ENCODE measurements at places on chromosomes 5 and 9.
A peak's percentile ranks its signal among the peaks of the same experiment; 100 is the strongest.

- DNase-seq = peak; percentile 18
These were observed 88.4 kb downstream of the PTCD2 start for GRCh38 chr5:72408603-72409002.

DNA sequence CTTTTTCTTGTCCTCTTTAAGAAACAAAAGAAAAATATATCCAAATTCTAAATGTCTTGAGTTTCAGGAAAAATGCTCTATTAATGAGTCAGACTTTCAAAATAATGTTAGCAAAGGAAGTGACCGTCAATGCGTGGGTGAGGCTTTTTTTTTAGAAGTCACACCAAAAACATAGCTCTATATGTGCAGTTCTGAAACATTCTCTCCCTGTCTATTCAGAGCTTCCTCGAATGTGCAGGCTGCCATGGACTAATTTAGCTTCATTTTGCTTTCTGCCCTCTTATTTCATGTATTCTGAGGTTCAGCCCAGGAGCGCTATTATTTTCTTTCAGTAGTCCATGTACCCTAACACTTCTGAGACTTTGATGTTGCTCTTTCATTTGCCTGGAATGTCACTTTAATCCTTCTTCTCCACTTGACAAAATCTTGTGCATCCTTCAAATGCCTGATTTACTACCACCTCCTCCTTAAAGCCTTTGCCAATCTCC, 72.5 kb upstream of the RASA1 start:
- no peak for DNase-seq

DNA sequence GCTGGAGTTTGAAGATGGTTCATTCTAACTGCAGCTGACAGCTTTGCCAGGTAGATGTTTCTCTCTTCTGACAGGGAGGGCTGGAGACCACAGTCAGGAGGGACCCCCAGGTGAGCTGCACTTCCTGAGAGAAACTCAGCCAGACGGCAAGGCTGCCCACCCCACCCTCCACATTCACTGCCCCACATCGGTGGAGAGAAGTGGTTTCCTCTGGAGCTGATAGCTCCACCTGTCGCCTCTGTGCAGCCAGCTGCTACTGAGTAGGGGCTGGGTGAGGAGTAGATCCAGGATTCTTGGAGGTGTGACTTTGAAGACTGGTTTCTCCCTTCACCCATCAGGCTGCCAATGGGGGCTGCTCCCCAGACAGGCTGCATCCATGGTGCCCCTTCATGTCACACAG, 175.0 kb downstream of the CARTPT start:
- no peak for DNase-seq

DNA sequence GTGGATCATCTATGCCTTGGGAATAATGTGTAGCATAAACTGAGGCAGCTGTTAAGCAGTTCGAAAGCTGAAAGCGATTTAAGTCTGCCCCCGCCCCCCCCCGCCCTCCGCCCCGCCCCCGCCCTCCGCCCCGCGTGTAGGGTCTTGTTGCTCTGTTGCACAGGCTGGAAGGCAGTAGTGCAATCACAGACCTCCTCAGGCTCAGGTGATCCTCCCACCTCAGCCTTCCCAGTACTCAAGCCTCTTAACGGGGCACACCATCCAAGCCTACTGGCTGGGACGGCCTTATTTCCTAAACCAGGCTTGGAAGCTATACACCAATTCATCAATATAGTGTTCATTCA, 945 bp downstream of the ANKDD1B start:
- no peak for DNase-seq

DNA sequence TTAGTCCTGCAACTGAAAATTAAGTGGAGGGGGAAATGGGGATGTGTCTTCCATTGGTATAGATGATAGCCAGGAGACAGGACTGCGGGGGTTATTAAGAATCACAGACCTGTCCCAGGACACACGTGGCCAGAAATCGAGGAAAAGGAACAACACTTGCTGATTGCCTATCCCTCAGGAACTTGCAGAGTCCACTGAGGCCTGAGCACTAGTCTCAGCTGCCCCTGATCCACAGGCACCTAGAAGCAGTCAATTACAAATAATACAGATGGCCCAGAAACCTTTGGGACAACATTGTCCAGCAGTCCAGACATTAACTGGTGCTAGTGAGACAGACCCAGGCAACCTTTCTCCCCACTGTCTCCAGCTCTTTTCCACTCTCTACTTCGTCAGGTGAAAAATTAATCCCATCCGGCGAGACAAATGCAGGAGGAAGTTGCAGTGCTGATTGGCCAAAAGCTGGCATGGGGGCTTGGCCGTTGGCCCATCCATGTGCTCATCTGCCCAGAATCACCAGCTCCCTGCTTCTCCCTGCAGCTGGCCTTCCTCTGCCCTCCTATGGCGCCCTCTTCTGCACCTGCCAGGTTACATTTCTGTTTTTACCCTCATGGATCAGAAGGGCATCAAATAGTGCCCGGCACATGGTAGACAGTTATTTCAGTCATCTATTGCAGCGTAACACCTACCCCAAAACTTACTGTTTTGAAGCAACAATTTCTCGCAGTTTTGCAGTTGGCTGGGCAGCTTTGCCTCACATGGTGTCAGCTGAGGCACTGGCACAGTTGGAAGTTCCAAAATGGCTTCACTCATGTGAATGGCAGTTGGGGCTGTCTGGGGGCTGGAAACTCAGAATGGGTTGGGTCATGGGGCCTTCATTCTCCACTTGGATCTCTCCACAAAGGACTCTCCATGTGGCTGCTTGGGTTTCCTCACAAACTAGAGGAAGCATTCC, 3.6 kb upstream of the B4GALT1 start:
- DNase-seq = no peak

DNA sequence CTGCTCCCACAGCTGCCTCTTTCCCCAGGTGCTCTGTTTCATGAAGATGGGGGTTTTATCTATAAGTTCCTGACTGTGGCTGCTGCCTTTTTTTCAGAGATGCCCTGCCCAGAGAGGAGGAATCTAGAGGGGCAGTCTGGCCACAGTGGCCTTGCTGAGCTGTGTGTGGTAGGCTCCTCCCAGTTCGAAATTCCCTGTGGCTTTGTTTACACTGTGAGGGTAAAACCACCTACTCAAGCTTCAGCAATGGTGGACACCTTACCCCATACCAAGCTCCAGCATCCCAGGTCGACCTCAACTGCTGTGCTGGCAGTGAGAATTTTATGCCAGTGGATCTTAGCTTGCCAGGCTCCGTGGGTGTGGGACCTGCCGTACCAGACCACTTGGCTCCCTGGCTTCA, 250.0 kb downstream of the FER start:
- DNase-seq = no peak

- no peak for DNase-seq
These were observed 45.4 kb downstream of the SPATA31C2 start for GRCh38 chr9:88092797-88093331.

DNA sequence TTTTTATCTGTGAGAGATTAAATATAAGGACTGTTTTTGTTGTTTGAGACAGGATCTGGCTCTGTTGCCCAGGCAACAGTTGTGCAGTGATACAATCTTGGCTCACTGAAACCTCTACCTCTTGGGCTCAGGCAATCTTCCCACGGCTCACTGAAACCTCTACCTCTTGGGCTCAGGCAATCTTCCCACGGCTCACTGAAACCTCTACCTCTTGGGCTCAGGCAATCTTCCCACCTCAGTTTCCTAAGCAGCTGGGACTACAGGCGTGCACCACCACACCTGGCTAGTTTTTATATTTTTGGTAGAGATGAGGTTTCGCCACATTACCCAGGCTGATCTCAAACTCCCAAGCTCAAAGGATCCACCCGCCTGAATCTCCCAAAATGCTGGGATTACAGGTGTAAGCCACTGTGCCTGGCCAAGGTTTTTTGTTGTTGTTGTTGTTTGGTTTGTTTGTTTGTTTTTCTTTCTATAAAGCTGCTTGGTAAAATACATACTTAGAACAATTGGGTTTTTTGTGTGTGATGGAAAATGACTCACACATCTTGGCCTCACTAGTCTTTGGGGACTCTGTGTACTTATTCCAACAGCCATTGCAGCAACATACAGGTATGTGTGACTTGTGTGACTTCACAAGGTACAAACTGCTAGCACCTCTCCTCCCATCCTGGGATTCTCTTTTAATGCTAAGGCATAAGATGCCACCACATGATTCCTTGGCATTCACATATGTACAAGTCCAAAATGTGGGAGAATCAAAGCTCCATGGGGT, 36.5 kb upstream of the RASA1 start:
- DNase-seq = no peak

DNA sequence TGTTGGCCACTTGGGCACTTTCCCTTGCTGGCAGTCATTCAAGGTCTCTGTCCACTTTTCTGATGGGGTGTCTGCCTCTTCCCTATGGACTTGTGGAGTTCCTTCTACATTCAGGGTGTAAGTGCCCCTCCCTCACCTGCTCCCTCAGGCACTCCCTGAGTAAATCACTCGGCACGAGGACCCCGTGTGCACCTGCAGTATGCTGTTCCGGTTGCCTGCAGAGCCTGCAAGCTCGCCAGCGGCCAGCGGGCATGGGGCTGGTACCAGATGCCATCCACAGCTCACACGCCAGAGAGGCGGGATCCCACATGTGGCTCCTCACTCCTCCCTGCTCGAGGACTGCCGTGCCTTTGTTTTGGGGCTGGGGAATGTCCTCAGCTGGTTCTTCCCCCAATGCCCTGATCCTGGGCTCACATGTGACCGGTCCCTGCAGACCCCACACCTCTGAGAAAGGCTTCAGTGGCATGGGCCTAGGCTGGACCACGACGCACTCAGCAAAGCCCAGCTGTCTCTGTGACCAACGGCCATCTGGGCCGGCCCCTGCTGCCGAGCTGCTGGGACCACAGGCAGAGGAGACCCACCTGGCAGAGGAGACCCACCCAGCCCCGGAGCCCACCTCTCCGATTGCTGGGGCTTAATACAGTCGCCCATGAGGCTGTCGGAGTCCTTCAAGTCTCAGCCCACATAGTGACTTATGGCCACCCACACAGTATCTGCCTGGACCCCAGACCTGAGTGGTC, 46.1 kb upstream of the CLPTM1L start:
- DNase-seq = no peak

DNA sequence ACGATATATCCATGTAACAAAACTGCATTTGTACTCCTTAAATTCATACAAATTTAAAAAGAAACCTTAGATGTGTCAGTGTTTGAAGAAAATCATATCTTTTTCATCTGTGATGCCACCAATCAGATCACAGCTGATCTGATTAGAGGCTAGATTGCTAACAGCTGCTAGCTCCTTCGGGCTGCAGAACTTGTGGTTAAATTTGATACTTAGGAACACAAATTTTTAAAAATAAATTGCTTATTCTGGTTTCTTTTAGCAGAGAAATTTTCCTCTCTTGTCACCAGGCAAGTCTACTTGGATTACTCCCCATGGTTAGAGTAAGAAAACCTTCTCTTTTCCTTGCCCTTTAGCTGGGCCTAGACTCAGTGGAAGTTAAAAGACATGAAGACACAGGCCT, 94.6 kb upstream of the RANBP6 start:
- DNase-seq = no peak

DNA sequence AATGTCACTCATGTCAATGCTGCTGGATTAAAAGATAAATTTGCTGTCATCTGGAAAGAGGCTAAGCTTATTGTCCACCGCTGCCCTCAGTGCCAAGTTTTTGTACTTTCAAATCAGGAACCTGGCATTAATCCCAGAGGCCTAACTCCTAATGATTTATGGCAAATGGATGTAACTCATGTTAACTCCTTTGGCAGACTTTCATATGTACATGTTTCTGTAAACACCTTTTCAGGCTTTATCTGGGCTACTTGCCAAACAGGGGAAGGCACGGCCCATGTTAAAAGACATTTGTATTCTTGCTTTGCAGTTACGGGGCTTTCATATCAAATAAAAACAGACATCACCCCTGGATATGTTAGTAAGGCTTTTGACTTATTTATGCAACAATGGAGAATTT, 608.0 kb upstream of the ACO1 start:
- DNase-seq = no peak

- no peak for DNase-seq
These were observed 172.7 kb downstream of the ROR2 start for GRCh38 chr9:91777292-91777830.

DNA sequence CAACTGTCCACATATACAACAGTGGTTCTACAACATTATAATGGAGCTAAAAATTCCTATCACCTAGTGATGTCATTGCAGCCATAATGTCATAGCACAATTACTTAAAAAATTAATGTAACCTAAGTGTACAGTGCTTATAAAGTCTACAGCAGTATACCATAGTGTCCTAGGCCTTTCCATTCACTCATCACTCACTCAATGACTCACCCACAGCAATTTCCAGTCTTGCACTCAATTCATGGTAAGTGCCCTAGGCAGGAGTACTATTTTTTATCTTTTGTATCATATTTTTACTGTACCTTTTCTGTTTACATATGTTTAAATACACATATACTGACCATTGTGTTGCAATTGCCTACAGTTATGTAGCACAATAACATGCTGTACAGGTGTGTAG, 9.6 kb upstream of the PUM3 start:
- no peak for DNase-seq

DNA sequence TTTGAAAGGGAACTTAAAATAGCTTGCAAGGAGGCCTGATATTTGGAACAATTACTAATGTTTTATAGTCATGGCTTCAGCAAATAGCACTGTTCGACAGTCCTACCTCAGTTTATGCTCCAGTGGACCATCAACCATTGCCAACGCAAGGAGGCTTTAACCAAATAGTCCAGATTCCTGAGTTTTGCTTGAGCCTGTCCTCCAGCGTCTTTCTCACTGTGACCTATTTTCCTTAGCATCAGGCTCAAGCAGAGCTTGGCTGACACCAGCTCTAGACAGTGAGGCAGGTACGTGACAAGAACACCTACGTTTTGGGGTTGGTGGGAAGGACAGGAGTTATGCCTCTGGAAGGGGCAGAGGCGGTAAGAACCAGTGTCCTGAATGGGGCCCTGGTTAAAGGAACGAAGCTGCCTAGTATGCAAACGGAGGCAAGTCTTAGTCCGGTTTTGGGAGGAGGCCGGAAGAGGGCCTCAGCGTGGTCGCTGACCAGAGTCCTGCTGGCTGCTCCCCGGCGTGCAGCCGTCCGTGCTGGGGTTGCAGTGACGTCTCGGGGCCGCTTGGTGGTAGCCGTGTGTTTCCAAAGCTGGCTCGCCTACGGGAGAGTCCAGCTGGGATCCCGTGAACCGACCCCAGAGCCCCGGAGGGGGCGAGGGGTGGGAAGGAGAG, 998 bp upstream of the FGF18 start:
- peak; percentile 47 for DNase-seq

DNA sequence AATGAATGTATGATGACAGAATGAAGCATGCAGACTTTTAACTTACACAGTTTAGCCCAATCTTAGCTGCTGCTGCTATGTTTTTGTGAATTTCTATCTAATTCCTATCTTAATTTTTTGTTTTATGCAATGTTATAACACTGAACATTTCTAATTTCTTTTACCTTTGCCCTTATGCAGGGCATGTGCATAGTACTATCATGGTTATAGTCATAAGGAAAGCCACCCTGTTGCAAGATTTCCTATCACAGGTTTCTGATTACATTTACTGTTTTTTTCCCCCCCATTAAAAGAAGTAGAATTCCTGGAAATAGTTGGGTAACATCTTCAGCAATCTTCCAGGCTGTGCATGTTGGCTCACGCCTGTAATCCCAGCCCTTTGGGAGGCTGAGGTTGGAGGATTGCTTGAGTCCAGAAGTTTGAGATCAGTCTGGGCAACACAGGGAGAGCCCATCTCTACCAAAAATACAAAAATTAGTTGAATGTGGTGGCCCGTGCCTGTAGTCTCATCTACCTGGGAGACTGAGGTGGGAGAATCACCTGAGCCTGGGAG, 164.4 kb downstream of the KDM4C start:
- DNase-seq = no peak

Measured in CD14-positive monocyte (primary cell).